ENCODE measurements at places on chromosomes 5 and 9.

DNA sequence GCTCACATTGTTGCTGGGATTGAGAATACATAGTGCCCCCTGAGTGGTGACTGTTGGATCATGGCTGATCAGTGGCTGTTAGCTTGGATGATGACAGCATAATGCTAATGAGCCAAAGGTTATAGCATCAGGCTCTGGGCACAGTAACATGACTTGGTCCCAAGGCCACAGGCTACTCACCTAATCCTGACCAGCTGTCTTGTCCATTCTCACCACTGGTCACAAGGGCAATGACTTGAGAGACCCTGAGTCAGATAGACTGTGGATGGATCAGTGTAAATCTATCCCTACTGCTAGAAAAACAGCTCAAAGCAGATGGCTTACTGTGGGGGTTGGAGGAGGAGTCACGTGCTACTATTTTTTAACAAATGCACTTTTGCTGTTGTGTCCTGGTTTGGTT, 74.7 kb downstream of the AOPEP start:
- peak; percentile 38 for DNase-seq

GRCh38 chr9:75788006-75788634, 102.4 kb upstream of the PCSK5 start:
- DNase-seq: no peak

DNA sequence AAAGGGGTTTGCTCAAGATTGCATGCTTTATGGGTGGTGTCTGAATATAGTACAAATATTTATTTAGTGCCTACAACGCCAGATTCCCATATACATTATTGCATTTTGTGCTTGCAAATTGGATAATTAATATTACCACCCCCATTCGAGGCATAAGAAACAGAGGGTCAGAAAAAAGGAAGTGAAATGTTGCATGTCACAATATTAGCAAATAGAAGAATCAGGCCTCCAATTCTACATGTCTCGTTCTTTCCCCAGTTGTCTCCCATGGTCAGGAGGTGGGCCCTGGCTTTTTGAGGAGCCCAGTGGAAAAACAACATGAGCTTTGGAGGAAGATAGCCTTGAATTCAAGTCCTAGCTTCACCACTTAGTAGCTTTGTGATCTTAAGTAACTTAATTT, 98.1 kb upstream of the CCDC112 start:
- DNase-seq: no peak

DNA sequence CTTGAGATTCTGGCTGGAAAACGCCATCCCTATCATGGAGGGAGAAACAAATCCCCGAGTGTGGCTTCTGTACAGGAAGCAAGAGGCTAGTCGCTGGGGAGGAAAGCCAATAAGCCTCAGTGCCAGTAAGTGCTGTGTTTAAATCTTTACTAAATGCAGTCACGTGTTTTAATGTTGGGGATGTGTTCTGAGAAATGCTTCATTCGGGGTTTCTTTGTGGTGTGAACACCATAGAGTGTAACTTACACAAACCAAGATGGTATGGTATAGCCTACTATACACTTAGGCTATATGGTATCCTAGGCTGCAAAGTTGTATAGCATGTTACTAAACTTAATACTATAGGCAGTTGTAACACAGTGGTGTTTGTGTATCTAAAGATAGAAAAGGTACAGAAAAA, 94.7 kb downstream of the GCNT1 start:
- DNase-seq: no peak

DNA sequence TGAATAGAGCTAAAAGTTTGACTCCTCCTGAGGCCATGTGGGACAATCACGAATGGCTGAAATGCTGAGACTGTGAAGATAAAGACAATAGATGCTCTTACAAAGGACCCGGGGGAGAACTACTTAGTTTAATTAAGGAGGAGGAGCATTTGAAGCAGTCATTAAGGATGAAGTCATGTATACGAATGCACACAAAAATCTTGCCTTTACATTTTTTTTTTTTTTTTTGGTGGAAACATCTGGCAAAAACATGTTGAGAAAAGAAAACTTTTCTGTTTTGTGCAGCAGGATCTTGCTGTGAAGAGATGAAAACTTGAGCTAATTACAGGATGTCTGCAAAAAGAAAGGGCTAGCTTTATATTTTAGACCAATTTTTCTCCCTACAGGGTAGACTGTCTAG, 42.3 kb upstream of the NR3C1 start:
- DNase-seq: no peak

DNA sequence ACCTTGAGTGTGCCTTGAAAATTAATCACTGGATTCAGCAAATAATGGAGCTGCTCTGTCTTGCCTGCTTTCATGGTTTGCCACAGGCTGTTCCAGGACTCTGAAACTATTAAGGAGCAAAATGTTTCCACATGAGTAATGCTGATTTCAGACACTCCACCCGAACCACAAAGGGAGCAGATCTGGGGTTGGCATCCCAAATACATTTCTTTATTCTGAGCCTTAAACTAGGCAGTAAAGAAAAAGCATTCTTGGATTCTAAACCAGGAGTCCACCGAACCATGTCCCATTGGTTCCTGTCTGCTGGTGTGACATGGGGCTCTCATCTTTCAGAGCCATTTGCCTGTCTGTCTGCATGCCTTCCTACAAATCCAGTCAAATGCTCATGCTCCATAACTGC, 10.1 kb upstream of the C1QTNF3 start:
- DNase-seq: no peak

GRCh38 chr5:142777850-142778249, 7.7 kb downstream of the ARHGAP26 start:
- no peak for DNase-seq

DNA sequence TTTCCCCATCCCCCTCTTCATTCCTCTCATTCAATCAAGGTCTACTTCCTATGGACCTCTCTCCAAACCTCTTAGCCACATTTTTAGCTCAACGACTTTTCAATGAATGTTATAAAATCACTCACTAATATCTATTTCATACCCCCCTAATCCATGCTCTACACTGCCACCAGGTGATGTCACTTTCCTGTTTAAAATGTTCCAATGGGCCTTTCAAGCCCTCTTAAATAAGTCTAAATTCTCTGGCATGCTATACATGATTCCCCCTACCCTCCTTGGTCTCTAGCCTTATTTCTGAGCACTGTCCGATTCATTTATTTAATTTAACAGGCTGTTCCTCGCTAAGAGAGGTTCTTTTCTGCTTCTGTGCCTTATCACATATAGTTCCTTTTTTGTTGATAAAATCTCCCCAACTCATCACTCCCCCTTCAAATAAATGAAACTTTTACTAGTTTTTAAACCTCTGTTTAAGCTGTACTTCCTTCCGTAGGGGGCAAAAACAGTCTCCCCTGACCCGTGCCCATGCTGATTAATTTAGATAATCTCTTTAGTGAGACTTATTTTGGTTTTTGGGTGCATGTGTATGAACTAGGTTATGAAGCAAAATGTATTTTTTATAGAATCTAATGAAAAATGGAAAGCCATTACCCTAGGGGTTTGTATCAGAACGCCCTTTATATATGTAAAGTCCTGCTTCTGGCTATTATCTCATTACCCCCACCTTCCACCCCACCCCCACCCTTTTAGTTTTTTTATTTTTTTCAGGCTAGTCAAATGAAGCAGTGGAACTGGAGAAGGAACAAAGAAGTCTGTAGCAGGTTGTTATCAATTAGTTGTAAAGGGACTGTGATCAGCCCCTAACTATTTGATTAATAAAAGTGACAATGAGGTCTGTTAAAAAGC, 9.0 kb downstream of the ABHD17B start:
- no peak for DNase-seq

DNA sequence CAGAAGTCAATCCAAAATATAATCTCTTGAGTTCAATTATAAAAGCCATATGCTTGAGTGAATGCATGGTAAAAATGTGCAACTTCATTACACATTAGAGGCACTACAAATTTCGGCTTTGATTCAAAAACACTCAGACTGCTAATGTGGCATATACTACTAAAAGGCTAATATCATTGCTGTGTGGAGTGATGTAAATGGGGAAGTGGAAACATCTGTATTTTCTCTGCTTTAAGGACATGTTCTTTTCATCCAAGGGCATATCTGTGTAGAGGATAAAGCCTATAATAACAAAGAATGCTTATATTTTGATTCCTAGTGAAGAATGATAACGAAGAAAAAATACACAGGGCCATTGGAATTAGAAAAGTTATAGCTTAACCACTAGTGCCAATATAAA, 643.9 kb upstream of the ZNF608 start:
- no peak for DNase-seq

DNA sequence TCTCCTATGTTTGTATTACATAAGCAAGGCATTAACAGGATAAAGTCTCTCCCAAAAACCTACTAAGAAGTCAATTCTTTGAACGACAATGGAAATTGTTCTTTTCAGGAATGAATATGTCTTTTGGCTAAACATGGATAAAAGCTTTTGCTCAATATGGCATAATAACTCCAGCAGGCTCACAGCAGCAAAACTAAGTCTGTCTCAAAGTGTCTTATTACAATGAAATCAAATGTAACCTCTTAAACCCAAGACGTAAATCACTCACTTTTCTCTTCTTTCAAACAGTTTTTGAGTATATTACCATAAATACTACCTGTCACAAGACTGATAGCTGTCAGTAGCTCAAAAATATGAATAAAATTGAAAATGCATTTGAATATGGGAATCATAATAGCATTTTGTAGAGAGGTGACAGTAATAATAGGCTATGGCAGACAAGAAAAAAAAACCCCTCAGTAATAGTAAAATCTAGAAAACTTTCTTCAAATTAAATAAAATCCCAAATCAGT, 41.7 kb upstream of the EFNA5 start:
- no peak for DNase-seq

DNA sequence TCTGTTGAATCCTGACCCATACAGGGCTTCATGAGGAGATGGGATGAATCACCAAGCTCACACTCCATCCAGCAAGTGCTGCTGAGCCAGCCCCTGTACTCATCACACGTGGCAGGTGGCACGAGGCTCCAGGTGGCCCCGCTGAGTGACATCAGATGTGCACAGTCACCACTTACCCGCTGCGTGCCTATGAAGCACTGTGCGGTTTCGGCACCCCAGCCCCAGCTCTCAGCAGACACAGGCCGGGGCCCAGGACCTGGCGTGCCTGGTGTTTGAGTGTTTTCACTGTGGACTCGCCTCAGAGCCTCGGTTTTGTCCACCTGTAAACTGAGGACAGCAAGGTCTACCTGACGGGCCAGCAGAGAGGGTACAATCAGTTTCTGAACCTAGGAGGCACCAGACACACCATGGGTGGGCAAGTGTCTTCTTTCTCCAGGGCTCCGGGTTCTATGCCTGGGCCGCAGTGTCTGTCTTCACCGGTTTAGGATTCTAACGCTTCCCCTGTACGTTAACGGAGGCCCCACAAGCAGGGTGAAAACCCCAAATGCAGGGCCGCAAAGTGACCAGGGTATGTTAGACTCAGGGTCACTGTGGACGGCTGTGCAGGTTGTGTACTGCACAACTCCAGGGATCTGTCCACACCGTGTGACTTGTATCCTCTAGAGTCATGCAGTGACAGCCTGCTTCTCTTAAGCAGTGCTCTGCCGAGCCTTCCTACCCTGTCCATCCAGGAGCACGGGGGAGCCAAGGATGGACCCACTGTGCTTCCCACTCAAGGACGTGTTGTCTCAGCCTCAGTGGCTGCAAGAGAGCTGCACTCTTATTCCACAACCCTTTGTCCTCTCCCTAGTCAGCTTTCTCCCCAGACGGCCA, 44.3 kb upstream of the COL5A1 start:
- no peak for DNase-seq

GRCh38 chr5:66454186-66455078, 141.8 kb upstream of the MAST4 start:
- DNase-seq: no peak

GRCh38 chr9:7963026-7963425, 163.4 kb upstream of the DMAC1 start:
- no peak for DNase-seq

DNA sequence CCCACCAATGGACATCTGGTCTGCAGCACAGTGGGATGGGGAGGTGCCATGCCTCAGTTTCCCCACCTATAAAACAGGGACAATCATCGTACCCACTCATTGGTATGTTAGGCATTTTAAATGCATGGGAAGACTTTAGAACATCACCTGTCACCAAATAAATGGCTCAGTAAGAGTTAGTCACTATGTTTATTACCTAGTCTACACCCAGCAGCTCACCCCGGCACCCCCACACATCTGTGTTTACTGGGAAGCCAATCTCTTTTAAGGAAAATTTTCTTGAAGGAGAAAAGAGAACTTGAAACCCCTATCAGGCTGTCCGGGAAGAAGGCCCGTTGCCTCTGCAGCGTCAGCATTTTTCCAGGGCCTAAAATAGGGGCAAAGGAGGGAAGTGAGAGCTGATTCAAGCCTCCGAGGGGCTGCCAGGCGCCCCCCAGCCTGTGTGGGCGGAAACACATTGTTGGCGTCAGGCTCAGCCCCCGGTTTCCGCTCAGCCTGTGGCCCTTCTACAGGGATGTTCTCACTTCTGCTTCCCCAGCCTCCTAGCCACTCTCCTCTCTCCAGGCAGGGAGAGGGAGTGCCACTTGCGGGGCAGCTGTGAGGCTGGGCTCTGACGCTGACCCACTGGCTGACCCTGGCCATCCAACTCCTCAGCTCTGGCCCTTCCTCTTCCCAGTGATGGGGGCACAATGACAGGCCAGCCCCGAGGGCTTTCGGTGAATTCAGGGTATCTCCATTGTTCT, 4.6 kb downstream of the CSF1R start:
- DNase-seq: peak; percentile 43

DNA sequence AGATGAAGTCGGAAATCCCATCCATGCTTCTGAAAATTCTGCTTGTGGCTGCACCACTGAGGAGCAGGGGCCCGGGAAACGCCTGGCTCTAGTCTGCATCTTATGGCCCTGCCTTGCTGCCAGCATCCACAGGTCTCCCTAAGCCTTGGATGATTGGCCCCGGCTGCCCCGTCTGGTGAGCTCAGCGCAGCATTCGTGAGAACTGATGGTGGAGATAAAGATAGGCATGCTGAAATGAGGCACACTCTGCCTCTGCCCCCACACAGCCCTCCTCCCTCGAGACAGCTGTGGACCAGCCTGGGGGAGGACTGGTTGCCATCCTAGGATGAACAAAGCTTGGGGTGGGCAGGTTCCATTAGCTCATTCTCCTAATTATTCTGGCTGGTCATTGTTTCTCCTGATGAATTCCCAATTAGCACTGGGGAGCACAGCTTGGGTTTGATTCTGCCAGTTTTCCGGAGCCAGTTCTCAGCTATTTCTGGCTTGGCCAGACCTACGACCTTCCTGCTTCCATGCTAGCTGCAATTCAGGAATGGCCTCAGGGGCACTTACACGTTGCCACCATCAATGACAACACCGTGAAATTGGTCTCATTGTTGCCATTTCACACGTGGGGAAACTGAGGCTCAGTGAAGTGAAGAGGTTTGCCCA, 62.8 kb upstream of the CPEB4 start:
- peak; percentile 39 for DNase-seq

- DNase-seq: no peak
These were observed 177.5 kb upstream of the S1PR3 start for GRCh38 chr9:88813638-88814209.

GRCh38 chr9:91219557-91219956, 142.2 kb downstream of the AUH start:
- DNase-seq: no peak
